CD4-positive, alpha-beta T cell treated with Interleukin-21 for 1 hour (primary cell): ENCODE measurements at places on chromosomes 3 and 15.

DNA sequence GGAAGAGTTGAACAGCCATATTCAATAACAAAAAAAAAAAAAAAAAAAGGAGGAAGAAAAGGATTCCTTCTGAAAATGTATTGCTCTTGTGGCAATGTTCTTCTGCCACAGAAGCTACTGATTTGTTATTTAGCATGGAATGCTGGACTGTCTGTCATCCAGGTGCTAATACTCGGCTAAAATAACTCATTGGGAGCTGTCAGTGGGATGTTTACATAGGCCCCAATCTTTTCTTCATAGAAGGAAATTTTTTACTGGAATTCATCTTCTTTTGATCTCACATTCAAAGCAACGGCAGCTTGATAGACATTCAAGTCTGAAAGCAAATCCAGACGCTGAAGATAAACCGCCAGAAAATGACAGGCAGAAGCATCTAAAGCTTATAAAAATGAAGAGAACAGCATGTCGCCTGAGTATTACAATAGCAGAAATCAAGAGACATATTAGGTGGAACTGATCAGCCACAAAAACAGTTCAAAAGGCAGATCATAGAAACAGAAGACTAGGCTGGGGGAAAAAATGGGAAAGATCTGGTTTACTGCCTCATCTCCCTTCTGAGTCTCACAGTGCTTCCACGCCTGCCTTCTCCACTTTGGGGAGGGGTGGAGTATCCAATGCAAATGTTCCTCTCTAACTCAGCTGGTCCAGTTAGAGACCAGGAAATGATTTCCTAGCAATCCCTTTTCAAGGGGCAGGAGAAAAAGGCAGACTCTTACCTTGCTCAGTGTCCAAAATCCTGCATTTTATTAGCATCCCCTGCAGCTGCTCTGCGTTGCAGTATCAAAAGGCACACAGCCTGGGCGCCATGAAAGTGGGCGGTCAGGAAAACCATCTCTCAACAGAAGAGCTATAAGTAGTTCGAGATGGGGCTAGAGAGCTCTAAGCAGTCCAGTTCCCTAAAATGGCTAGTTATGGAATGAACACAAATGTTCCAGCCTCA is 451.9 kb downstream of the FOXP1 start:
- no peak for DNase-seq

- no peak for DNase-seq
Observed at GRCh38 chr3:73804204-73804603, 179.5 kb upstream of the PDZRN3 start.

DNA sequence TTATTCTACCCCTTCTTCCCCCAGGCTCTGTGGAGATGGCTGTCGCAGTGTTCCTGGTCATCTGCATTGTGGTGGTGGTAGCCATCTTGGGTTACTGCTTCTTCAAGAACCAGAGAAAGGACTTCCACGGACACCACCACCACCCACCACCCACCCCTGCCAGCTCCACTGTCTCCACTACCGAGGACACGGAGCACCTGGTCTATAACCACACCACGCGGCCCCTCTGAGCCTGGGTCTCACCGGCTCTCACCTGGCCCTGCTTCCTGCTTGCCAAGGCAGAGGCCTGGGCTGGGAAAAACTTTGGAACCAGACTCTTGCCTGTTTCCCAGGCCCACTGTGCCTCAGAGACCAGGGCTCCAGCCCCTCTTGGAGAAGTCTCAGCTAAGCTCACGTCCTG is 12.9 kb downstream of the SPINT1 start:
- DNase-seq, result no peak

DNA sequence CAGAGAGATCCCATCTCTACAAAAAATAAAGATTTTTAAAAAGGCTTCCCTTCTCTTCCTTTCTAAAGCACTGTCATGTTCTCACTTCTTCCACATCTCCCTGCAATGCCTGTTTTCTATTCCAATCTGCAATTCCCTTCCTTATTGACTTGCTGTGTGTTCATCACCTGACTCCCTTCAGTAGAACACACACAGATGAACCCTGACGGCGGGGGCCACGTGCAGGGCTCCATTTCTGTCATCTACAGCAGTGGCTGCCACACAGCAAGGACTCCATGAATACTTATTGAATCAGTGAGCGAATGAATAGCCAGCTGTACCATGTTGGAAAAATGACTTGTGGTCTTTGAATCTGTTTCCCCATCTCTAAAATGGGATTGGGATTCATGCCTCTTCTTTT is 26.1 kb downstream of the BHLHE40 start:
- no peak for DNase-seq

- DNase-seq, result no peak
Observed at GRCh38 chr3:42524751-42525150, 22.3 kb downstream of the VIPR1 start.
